Stimulated activated CD8-positive, alpha-beta memory T cell treated with anti-CD3 and anti-CD28 coated beads, Interleukin-15, amount 100 ng/mL, for 4 hours (primary cell): ENCODE measurements at places on chromosomes 12 and 14.
A peak's percentile ranks its signal among the peaks of the same experiment; 100 is the strongest.

DNA sequence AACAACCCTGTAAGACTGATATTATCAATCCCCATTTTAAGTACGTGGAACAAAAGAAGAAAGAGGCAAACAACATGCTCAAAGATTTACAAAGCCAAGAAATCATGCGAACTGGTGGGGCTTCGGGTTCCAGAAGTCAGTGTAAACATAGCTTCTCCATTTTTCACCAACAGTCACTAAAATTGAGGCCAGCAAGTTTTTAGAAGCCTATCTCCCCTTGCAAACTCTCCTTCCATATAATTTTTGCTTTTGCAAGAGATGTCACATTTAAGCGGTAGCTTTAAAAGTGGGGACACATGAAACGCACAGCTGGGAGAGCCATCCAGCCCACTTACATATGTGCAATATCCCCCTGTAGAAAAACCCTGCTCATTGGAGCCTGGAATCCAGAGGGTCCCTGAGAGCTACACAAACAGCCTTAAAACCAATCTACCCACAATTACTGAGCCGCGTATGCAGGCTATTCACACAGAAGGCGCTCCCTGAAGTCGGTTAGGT lies 797 bp downstream of the SLC11A2 start:
- DNase-seq = no peak

DNA sequence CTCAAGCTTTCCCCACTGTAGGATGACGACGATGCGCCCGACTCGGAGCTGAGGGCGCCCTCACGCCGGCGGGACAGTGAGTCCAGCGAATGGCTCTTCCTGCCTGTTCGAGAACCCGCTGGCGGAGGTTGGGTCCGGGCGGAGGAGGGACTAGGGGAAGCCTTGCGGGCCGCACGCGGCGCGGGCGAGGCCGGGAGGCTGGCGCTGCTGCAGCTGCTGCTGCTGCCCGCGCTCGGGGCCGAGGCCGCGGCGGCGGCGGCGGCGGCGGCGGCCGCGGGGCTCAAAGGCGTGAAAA lies 1.9 kb downstream of the CCDC177 start:
- no peak for DNase-seq

GRCh38 chr14:71240866-71241520 lies 333.7 kb downstream of the PCNX1 start:
- no peak for DNase-seq

DNA sequence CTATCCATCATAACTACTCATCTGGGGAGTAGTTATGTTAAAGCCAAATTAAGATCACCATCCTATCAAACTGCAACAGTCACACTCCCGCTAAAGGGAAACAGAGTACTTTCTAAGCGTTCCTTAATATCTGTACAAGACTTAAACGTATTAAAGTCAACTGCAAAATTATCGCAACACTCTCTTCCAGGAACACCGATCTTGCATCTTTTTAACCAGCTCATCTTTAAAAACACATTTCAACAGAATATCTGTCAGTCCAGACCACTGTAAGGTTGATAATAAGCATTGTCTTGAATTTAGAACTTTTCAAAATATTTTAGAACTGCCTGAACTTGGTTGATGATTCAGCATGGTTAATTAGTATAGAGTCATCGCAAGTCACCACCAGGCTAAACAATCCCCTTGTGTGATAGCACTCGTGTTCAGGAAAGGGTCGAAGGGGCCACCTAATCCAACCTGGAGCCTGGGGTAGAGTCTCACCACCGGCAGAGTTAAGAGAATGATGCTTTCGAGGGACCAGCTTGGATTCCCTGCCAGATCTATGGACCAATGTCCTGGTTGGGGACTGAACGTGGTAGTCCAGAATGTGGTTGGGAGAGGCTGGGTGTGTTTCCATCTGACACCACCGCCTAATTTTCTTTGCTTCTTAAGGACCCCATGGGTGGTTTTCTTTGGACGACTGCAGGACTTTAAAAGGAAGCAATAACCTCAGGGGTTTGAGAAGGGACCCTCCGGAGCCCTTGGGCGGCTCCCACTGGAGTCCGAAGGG lies 890 bp downstream of the SPTLC2 start:
- DNase-seq = no peak

GRCh38 chr12:2812290-2813213 lies at the start of gene ITFG2:
TSS of gene ITFG2 (plus strand) at chr12:2812668. CDS start at chr12:2812761, 93 bp downstream.
- peak; percentile 88 for DNase-seq

- DNase-seq = no peak
Measured at GRCh38 chr12:99386907-99387306, 260.6 kb upstream of the GARIN6 start.

DNA sequence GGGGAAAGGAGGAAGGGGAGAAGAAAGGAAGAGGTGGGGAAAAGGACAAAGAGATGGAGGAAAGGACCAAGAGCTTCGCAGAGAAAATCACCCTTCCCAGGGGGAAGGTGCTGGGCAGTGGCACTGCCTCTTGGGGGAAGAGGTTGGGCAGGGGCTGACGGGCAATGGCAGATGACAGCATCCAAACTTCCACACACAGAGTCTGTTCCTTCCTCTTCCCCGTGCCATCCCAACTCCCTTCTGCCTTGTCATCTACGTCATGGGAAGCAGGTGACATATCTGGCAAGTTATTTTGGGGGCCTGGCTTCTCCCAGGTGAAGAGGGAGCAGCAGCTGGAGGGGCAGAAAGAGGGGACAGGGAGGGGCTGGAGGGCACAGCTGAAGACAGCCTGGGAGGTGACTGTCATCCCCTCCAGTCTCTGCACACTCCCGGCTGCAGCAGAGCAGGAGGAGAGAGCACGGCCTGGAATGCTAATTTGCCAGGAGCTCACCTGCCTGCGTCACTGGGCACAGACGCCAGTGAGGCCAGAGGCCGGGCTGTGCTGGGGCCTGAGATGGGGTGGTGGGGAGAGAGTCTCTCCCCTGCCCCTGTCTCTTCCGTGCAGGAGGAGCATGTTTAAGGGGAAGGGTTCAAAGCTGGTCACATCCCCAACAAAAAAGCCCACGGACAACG lies 43.9 kb upstream of the IQSEC3 start:
- no peak for DNase-seq

- DNase-seq = no peak
Measured at GRCh38 chr12:51635346-51635745, 44.3 kb downstream of the SCN8A start.

DNA sequence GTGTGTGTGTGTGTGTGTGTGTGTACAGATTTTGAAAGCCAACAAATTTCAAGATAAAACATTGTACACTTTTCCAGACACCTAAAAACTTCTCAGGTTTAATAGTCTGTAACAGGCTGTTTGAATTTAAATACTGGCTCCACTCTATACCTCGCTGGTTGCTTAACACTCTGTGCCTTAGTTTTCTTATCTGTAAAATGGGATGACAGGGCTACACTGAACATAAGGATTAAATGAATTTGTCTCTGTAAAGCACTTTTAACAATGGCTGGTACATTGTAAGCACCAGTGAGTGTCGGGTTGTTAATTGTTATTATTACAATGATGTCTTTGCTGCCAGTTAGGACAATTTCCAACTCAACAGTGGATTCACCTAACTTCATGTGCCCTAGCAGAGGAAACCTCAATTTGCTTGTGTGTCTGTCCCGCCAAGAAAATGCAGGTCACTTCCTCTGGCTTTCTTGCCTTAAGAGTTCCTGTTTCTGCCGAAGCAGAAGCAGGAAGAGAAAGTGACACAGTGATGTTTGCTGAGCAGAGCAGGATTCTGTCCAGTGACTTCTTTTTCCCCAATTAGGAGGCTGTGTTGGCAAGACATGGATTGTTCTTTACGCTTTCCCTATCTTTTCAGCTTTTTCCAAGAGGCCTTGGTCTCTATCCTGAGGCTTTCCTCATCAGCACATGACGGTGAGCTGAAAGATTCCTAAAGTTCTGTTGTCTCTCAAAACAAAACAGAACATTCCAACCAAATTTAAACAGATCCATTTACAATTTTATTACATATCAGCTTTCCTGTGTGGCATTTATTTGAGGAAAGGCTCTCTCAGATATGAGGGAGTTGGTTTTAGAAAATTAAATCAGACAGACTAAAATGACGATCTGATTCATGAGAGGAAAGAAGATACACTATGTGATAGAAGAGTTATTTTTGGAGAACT lies 154.1 kb upstream of the ATP2B1 start:
- no peak for DNase-seq

DNA sequence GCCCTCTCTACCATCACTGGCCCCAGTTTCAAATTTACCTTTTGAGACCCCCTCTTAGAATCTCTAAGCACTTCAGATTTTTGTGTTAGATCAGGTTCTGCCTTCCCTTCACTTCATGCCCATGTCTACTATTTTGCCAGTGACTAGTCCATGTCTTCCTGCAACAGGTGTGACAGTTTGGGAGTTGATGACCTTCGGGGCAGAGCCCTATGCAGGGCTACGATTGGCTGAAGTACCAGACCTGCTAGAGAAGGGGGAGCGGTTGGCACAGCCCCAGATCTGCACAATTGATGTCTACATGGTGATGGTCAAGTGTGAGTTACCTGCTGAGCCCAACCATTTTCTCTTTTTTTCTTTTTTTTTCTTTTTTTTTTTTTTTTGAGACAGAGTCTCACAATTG lies 5.8 kb upstream of the PA2G4 start:
- DNase-seq = no peak

DNA sequence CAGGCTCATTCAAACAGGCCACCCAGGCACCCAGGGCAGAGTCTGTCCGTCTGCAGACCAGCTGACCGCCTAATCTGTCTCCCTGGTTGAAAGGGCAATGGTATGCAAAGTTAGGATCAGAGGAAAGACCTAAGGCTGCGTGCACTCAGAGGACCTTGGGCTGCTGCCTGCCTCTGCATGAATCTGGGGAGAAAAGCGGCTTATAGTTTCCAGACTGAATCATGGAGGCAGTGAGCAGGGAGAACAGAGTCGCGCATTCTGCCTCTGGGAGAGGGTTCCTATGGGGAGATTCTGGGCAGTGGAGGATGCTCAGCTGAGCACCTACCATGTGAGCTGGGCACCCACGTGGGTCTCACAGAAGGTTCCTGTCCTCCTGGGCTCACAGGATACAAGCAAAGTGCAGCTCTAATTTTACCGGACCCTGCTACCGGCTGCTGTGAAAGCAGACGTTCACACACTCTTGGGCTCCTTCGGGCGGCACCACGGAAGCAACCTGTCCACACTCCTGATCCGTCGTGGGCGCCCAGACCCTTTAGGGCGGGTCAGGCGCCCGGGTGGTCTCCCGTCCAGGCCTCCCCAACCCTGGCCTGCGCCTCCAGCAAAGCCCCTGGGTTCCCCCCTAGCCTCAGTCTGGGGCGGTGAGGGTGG lies 772 bp downstream of the SCARB1 start:
- no peak for DNase-seq

- no peak for DNase-seq
Measured at GRCh38 chr14:53857625-53858344, 98.8 kb downstream of the BMP4 start.

GRCh38 chr12:114193474-114193873 lies 212.5 kb downstream of the TBX5 start:
- DNase-seq = no peak

DNA sequence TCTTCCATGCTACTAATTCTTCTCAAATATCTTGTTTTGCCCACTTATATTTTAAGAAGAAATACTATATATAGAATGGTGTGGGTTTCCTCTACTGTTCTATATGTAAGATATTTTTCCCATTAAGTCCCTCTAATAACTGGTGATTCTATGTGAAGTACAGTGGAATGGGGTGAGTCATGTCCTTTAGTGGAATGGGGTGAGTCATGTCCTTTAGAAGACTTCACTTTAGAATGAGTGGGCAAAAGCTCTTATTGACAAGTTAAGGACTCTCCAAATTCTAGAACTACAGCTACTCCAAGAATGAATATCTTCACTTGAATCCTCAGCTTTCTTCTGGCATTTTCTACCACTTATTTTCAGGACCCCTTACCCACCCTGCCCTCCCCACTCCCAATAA lies 349.9 kb downstream of the ETNK1 start:
- no peak for DNase-seq

GRCh38 chr14:50060871-50061663 lies 55.3 kb downstream of the VCPKMT start:
- peak; percentile 37 for DNase-seq
